ENCODE measurements at places on chromosomes 11 and 22. TPM values are rescaled to one million over a fixed set of nuclear protein-coding genes. Genes with fewer than 3 reads are reported as not detected.

Gene OR8B4
- polyA plus RNA-seq, result not detected

Gene TEF
- 2.4 TPM for polyA plus RNA-seq

Gene RCOR2
- 4.7 TPM for polyA plus RNA-seq

Gene RIMBP3C
- 0.03 TPM for polyA plus RNA-seq

Gene TRIM49
- polyA plus RNA-seq, result not detected

Gene ANGPTL5
- polyA plus RNA-seq, result not detected

Gene SLC22A12
- not detected for polyA plus RNA-seq

Gene FBLN1
- 90.1 TPM for polyA plus RNA-seq

Gene TLCD5
- polyA plus RNA-seq, result 5.2 TPM

Gene KDM4D
- polyA plus RNA-seq, result 1.4 TPM

Gene PHLDA2
- polyA plus RNA-seq, result 16.5 TPM

Data from GM23338 (cell line).